Natural killer cell (primary cell): ENCODE measurements at places on chromosomes 3 and 15. TPM values are rescaled to one million over a fixed set of nuclear protein-coding genes. Genes with fewer than 3 reads are reported as not detected.

IQCH gene
- 1.4 TPM for total RNA-seq

- DNase-seq = no peak
Observed at GRCh38 chr3:134453631-134454030, 32.2 kb downstream of the ANAPC13 start.

TTLL13 gene
- total RNA-seq = 1.2 TPM

SNX22 gene
- 0.41 TPM for total RNA-seq

DNA sequence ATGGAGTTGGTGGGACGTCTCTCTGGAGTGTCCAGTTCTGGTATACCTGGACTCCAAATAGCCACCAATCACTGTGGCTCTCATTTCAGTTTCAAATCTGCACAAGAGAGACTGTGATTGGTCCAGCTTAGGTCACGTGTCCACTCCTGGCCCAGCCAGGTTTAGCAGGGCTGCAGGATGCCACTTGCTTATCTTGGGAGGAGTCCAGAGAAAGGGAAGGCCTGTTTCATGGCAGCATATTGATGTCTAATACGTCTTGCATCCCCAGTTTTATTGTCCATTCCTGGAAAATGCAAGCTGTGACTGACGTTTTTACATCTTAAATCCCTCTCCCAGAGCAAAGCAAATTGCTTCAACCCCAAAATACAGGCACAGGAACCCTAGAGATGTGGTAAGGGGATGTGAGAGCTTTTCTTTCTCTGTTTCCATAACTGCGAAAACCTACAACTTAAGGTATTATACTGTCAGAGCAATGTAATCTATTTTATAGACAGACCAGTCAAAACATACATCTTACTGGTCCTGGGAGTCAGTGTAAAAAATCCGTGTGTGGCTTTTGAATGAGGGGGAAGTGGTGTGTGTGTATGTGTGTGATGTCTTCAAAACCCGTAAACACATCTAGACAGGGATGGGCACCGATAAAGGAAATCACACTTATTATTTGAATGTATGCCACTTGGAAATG is 274.4 kb downstream of the TLE3 start:
- no peak for DNase-seq

- DNase-seq = peak; percentile 77
Observed at GRCh38 chr15:38707802-38708671, 143.4 kb upstream of the RASGRP1 start.

DNA sequence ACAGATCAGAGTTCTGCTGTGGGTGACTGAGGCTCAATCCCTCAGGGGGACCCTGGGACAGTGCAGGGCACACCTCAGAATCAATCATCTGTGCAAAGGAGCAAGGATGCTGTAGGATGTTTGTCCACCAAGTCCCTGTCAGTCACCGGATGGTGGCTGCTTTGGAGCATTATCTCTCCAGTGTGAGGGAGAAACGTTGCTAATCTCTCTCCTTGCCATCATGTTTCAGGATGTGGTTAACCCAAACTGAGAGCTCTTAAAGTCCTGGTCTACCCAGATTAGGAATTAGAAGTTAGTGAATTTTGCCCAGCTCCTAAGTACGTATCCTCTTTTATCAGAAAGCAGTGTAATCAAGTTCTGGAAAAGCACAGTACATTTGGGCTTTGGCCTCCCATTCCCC is 26.2 kb upstream of the LRRC3B start:
- DNase-seq = no peak

TRIM42 gene
- not detected for total RNA-seq

DNA sequence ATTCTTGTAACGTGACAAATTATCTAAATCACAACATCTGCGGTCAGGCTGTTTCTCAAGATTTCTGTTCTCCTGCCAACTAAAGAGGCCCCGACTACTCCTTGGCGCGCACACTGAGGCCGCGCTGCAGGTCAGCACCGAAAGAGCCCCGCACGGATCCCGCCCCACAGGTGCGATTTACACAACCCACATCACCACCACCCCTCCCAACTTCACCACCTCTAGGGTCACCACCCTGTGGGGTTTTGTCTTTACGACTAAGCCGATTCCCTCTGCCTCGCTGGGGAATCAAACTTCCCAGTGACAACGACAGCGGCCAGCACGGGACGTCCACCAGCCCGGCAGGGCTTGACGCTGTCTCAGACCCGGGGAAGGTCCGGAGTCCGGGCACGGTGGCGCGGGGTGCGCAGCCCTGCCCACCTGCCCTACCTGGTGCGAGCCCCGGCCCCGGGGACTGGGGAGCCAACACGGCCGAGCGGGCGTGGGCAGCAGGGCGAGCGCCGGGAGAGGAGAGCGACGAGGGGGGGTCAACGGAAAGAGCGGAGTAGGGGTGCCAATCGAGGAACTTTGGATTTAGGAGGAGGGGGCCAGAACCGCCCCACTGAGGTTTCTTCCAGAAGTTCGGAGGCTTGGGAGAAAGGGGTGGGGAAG is 764 bp downstream of the UACA start:
- DNase-seq = peak; percentile 13
